RPMI7951 (cell line): ENCODE measurements at places on chromosomes 5 and 9.

- no peak for DNase-seq
These were observed 389.1 kb upstream of the KIF2A start for GRCh38 chr5:61916621-61917620.

DNA sequence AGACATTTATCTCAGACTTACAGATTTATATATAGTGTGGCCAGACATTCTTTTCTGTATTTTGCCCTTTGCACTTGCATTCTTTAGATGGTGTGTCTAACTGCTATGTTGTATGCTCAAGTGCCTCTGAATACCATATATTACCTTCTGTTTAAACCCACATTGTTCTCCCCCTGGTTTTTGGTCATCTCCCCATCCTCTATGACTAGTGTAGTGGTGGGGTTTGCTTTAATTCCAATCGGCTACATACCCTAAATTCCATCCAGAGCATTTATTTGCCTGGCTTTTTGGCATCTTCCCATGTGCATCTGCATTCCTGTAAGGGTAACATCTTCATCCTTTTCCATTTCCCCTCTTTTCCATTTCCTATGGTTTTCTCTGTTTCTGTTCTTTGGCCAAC, 271.0 kb upstream of the SLC30A5 start:
- DNase-seq: no peak

DNA sequence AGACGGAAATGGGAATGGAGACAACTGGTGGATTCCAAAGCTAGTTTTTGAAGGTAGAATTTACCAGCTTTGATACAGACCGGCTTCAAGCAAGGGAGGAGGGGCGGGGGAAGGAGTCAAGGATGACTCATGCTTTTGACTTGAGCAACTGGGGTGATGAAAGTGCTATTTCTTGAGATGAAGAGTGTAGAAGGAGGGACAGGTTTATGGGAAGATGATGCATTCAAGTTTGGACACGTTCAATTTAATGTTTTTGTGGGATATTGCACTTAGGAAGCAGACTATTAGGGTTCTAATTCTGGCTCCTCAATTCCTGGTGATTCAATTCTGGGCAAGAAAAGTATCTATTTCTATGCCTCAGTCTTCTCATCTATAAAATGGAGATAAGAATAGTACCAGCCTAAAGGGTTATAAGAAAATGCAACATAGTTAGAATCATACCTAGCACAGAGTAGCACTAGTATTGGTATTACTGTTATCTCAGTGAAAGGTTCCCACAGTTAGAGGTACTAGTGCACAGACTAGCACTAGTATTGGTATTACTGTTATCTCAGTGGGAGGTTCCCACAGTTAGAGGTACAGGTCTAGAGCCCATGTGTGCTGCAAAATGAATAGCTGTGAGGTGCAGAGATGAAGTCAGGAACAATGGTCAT, 4.6 kb downstream of the NIPAL4 start:
- peak; percentile 82 for DNase-seq

DNA sequence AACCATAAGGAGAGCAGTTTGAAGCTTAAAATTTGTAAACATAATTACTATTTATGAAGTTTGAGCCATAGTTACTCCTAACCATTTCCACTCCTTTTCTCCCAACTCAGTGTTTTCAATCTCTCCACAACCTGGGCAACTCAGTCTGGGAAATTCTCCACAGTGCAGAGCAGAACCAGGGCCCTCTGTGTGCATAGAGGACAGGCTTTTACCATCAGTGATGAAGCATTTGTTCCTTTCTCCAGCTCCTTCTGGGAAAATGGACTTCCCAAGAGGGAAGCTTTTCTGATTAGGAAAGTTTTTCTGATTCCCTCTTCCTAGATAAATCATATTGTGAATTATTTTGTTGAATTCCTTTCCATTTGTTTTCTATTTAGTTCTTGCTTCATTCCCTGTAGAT, 132.3 kb upstream of the MPDZ start:
- no peak for DNase-seq

GRCh38 chr5:135212361-135213026, 178.5 kb upstream of the PITX1 start:
- no peak for DNase-seq

DNA sequence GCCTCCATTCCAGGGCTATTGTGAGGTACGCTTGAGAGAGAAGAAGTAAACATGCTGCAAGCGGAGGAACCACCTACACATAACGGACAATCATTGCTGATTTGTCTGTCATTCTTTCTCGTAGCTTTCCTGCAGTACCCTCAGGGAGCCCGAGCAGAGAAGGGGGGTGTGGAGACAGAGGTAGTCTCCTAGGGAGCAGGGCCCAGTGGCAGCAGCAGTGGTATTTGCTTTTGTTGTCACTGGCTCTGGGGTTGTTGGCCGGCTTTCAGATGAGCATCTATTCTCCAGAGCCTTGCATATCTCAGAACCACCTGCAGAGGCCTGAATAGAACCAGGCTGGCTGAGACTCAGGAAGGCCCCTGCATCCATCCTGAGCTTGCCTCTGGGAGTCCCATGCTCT, 19.9 kb downstream of the ENHO start:
- DNase-seq: no peak

GRCh38 chr5:149938279-149938678, 6.3 kb downstream of the PDE6A start:
- peak; percentile 88 for DNase-seq

DNA sequence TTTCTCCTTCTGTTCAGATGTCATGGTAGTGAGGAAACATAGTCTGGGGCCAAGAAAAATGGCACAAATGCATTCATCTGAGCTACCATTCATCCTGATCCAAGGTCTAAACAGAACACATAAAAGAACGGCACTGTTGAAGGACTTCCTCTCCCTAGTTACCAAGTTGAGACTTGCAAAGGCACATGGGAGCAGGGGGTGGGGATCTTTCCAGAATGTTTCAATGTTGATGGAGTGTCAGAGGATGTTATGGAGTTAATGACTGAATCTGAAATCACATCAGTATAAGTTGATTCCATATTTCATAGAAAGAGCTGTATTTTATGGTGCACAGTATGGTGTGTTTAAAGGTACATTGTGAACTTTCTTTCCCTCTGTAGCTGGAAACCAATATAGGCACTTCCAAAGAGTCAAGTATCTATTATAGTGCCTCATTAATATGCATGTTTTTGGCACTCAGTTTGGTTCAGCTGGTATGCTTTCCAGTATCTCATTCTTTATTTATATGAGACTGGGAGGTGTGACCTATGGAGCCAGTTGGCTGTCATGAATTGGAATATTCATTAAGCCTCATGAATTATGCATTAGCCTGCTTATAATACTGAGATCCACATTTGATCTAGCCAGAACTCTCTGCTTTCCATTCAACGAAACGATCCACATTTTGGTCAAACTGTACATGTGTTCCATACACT, 603.0 kb downstream of the NR2F1-AS1 start:
- DNase-seq: no peak

GRCh38 chr9:83431101-83432060, 106.8 kb downstream of the FRMD3 start:
- no peak for DNase-seq

GRCh38 chr5:115243412-115243811, 19.3 kb downstream of the PGGT1B start:
- peak; percentile 2 for DNase-seq

GRCh38 chr5:53481887-53482716, 1.7 kb downstream of the FST start:
- peak; percentile 65 for DNase-seq

DNA sequence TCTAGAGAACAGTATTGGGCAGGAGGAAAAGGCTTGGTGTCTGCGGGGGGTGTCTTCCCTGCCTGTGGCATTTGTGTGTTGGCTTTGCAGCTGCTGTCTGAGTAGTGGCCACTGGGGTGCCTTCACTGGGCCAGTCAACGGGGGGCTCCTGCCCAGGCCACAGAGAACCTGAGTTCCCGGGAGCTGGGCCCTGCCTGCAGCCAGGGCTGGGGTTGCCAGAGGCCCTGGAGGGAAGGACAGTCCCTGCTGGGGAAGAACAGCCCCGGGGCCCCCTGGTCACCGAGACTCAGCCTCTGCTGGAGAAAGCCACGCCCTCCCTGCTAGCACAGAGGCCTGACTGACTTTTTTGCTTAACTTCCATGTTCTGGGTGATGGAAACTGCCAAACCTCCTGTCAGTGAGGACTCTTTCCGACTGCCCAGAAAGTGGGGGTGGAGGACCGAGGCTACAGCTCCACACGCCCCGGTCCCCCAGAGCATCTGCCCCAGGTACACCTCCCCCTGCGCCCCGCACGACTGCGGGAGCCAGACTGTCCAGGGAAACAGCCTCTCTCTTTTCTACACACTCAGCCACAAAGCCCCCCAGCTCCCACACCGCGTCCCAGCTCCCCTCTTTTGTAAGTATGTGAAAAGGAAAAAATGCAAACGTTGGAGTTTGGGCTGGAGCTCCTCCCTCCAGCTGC, 133.4 kb downstream of the DAB2IP start:
- no peak for DNase-seq

DNA sequence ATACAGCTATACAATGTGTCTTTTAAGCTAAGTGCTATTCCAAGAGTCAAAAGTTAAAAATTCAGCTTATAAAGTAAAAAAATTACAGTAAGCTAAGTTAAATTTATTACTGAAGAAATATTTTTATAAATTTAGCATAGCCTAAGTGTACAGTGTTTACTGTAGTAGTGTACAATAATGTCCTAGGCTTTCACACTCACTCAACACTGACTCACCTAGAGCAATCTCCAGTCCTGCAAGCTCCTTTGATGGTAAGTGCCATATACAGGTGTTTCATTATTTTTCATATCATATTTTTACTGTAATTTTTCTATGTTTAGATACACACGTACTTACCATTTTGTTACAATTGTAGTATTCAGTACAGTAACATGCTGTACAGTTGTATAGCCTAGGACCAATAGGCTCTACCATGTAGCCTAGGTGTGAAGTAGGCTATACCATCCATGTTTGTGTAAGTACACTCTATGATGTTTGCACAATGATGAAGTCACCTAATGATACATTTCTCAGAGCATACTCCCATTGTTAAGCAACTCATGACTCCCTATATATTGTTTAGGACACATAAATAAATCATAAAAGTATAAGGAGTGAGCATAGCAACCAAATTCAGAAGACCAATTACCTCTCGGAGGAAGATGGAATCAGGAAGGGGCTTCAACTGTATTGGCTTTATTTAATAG, 165.1 kb upstream of the SLC30A5 start:
- no peak for DNase-seq

GRCh38 chr5:44387921-44388320, 1.3 kb downstream of the FGF10 start:
- DNase-seq: no peak

GRCh38 chr9:98861781-98862504, 54.5 kb downstream of the GALNT12 start:
- peak; percentile 95 for DNase-seq

DNA sequence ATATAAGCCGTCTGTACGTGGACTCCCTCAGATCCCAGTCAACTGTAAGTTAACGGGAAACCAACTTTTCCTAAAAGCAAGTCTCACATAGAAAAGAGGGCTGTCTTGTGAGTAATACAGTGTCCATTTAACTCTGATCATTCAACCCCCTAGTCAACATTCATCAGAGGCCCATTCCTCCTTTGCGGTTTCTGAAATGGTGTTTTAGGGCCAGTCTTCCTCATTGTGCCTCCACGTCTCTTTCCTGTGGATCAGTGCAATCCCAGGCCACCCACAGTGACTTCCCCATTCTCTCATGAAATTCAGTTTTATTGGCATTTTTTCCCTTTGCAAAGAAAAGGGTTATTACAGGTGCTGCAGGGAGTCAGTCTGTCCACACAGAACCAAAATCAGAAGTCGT, 261.8 kb downstream of the NR3C1 start:
- DNase-seq: no peak

DNA sequence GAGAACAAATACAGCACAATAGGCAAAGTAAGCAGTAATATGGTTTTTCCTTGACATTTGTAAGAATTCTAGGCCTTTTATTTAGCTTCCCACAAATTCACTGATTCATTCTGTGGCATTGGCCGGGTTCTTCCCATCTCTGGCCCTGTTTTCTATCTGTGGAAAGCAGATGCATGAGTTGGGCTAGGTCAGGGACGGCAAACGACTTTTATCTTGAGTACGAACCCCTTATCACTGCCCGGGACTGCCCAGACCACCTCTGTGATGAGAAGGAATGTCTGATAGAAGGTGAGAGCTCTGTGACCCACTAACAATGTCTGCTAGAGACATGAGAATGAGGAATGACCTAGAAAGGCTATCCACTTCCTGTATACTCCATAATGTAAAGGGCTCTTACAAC, 35.4 kb upstream of the ADAM19 start:
- no peak for DNase-seq

- peak; percentile 7 for DNase-seq
These were observed 500.9 kb downstream of the DIRAS2 start for GRCh38 chr9:90141723-90142122.

DNA sequence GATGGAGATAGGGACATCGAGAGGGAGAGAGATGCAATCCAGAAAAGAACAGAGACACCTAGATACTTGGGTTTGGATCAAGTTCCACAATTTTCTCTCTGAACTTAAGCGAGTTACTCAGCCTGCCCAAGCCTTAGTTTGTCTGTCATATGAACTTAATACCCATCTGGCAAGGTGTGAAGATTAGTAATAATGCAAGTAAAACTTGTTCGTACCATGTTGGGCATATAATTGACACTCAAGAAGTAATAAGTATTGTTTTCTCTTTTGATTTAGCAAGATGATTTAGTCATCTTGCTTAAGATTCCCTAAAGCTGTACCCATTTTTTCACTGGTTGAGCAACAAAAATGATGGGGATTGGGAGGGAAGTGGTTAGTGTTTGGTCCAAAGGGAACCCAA, 7.5 kb downstream of the RABGAP1 start:
- DNase-seq: no peak
